GM23248 (cell line): ENCODE measurements at places on chromosomes 5 and 9. TPM values are rescaled to one million over a fixed set of nuclear protein-coding genes. Genes with fewer than 3 reads are reported as not detected.
A peak's percentile ranks its signal among the peaks of the same experiment; 100 is the strongest.

GRCh38 chr5:144060598-144060997, 109.9 kb downstream of the YIPF5 start:
- no peak overlapping the region for H3K4me3 ChIP-seq
- no peaks in the 10 kb centered on the region for H3K27me3 ChIP-seq
- H3K27ac ChIP-seq = no peak overlapping the region
- peaks cover 3% of the 10 kb centered on the region; the same call in 1 of the 2 replicates for H3K4me1 ChIP-seq
- no peaks in the 10 kb centered on the region for H3K36me3 ChIP-seq
- DNase-seq = peak; percentile 54

DNA sequence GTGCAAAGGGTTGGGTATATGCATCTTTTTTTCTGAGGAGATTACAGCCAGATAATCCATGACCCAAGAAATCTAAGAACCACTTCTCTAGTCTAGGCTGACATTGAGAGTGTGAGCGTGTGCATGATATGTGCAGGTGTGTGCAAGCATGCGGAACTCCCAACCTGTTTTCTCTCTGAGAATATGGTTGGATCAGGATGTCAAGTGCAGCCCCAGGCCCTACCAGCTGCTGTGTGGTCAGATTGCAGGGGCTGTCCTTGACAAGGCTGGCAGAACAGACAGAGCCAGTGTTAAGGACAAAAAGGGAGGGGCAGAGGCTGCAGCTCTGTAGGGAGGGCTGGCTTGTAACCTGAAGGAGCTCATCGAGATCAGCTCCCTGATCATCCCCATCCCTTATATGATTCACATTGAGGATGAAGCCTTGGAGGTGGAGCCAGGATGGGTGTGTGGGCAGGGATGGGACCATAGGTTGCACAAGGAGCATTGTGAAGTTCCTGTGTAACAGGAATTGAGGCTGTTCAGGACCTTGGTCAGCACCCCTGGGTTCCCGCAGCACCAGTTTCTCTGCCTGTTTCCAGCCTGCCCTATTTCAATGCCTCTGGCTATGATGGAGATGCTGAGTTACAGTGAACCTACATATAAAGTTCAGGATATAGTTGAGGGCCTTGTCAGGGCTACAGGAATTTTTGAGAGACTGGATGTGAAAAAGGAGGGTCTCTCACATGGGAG, 52.6 kb upstream of the ARAP3 start:
- H3K27me3 ChIP-seq = peaks cover 12% of the 10 kb centered on the region; the same call in 1 of the 2 replicates
- DNase-seq = peak; percentile 78
- no peaks in the 10 kb centered on the region for H3K36me3 ChIP-seq
- H3K27ac ChIP-seq = no peak overlapping the region

Gene CORO2A
- 0.86 and 1.5 TPM in 2 replicates for total RNA-seq

DNA sequence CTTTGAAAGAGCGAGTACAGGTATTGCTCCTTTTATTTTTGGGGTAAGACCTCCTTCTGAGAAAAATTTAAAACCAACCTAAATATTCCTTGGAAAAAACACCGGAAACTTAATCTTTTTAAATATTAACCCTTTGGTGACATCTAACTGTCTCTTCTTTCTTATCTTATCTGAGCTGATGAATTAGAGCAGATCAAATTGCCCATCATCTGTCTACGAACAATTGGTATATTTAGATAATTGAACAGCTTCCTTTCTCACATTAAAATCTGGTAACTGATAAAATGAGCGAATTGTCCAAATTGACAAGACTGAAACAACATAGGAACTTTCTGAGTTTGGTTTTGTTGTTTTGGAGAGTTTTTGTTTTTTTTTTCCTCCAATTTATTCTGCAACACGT, 2.0 kb downstream of the ISL1 start:
- peaks cover 88% of the 10 kb centered on the region for H3K27me3 ChIP-seq
- H3K4me1 ChIP-seq = no peaks in the 10 kb centered on the region
- no peak overlapping the region for H3K27ac ChIP-seq
- H3K36me3 ChIP-seq = no peaks in the 10 kb centered on the region
- no peak for DNase-seq

Gene LIFR
- total RNA-seq = 6.9 and 16.4 TPM in 2 replicates

Gene LNPEP
- total RNA-seq = 20.1 and 30.1 TPM in 2 replicates

Gene CDH18
- total RNA-seq = 0.22 TPM in 1 of 2 replicates, not detected in the other

DNA sequence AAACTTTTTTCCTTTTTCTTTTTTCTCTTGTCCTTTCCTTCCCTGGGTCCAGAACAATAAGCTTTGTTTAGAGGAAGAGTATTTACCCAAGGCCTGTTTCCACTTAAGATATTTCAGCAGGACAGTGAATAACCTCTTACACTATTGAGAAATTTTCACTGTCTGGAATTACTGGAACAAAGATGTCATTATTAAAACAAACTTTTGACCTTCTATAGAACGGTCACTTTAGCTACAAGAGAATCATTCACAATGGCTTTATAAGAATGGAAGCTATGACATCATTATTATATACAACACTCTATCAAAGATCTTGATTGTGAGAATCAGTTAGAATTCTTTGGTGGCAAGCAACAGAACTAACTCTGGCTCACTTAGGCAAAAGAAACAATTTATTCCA, 22.0 kb upstream of the ARHGAP26 start:
- H3K4me1 ChIP-seq = peaks cover 53% of the 10 kb centered on the region
- peak; percentile 73 for DNase-seq
- no peaks in the 10 kb centered on the region for H3K36me3 ChIP-seq
- H3K27ac ChIP-seq = peak overlapping the region; percentile 66

Gene SAXO1
- not detected in 2 replicates for total RNA-seq

DNA sequence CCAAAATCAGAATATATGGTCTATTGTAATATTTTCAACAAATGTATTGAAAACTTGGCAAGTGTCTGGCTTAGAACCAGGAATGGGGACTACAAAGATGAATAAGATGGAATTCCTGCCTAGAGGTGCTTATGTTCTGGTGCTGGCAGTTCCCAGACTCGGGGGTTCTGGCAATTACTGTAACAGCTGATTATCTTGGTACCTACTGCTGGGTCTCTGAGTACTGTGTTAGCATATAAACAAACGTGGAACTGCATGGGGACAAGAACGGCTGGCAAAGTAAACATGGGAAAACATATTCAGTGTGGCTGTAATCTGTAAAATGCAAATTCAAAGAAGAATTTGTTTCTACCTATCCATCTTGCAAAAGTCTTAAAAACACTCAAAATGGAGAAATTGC, 89.9 kb downstream of the SLC24A2 start:
- no peak overlapping the region for H3K4me3 ChIP-seq
- H3K27me3 ChIP-seq = no peaks in the 10 kb centered on the region
- no peaks in the 10 kb centered on the region for H3K4me1 ChIP-seq
- no peak for DNase-seq
- H3K36me3 ChIP-seq = no peaks in the 10 kb centered on the region
- H3K27ac ChIP-seq = no peak overlapping the region

- peak; percentile 59 for DNase-seq
- H3K27me3 ChIP-seq = no peaks in the 10 kb centered on the region
- H3K36me3 ChIP-seq = no peaks in the 10 kb centered on the region
- peaks cover 14% of the 10 kb centered on the region for H3K4me1 ChIP-seq
- no peak overlapping the region for H3K4me3 ChIP-seq
Observed at GRCh38 chr9:99345942-99346341, 123.9 kb downstream of the SEC61B start.

Gene ISL1
- not detected in 2 replicates for total RNA-seq

DNA sequence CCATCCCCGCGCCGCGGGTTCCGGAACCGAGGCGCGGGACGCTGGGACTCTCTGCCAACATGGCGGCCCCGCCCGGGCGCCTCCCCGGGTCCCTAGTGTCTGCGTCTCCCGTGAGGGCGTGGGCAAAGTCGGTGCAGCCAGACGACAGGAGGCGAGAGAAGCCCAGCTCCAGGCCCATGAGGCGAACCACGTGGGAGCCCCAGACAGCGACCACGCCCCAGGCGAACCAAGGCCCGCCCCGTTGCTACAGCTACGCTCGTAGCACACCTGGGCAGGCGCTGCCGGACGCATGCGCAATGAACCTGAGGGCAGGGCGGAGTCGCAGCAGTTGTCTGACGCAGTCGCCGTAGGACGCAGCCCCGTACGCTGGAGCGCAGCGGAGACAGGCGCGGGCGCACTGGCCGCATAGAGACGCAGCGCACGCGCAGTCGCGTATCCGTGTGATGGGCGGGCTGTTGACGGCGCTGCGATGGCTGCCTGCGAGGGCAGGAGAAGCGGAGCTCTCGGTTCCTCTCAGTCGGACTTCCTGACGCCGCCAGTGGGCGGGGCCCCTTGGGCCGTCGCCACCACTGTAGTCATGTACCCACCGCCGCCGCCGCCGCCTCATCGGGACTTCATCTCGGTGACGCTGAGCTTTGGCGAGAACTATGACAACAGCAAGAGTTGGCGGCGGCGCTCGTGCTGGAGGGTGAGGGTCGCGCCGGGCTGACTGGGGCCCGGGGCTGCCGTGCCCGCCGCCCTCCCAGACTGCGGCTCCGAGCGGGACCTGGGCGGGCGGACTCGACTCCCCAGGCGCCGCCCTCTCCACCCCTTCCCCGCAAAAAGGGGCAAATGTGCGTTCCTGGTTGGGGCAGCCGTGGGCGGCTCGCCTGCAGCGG, at the start of gene MAN1B1:
Gene MAN1B1 (plus strand): TSS at position 455 of the 878 bp plus-strand sequence. CDS start 15 bp downstream, at position 470.
- peaks cover 2% of the 10 kb centered on the region; the same call in 1 of the 2 replicates for H3K36me3 ChIP-seq
- peaks cover 34% of the 10 kb centered on the region for H3K4me1 ChIP-seq
- no peaks in the 10 kb centered on the region for H3K27me3 ChIP-seq
- peak; percentile 100 for DNase-seq
- H3K4me3 ChIP-seq = peak within 1 kb of the TSS; percentile 79
- H3K27ac ChIP-seq = peak within 1 kb of the TSS; percentile 88

Gene CAVIN4
- 1.7 and 1.9 TPM in 2 replicates for total RNA-seq

Gene BHMT2
- total RNA-seq = 4.4 and 15.9 TPM in 2 replicates

Gene HBEGF
- 7.5 and 9.5 TPM in 2 replicates for total RNA-seq

Gene ENTREP1
- 0.25 TPM in 1 of 2 replicates, not detected in the other for total RNA-seq

GRCh38 chr9:87531370-87532295, 34.0 kb downstream of the DAPK1 start:
- no peak overlapping the region for H3K27ac ChIP-seq
- no peak overlapping the region for H3K4me3 ChIP-seq
- no peak for DNase-seq
- no peaks in the 10 kb centered on the region for H3K36me3 ChIP-seq

- no peaks in the 10 kb centered on the region for H3K27me3 ChIP-seq
- H3K36me3 ChIP-seq = peaks cover 14% of the 10 kb centered on the region; the same call in 1 of the 2 replicates
- DNase-seq = peak; percentile 35
- H3K4me1 ChIP-seq = peaks cover 19% of the 10 kb centered on the region
Observed at GRCh38 chr5:44807269-44807668, 1.5 kb upstream of the MRPS30 start.

Gene MARCOL
- not detected in 2 replicates for total RNA-seq

- no peaks in the 10 kb centered on the region for H3K4me1 ChIP-seq
- H3K4me3 ChIP-seq = no peak overlapping the region
- DNase-seq = no peak
- H3K27ac ChIP-seq = no peak overlapping the region
Observed at GRCh38 chr5:33282696-33283095, 158.1 kb upstream of the TARS1 start.

Gene IFNA13
- not detected in 2 replicates for total RNA-seq

GRCh38 chr9:104836235-104836634, 72.3 kb downstream of the NIPSNAP3B start:
- no peaks in the 10 kb centered on the region for H3K27me3 ChIP-seq
- H3K36me3 ChIP-seq = no peaks in the 10 kb centered on the region
- peak overlapping the region; percentile 40 for H3K27ac ChIP-seq
- H3K4me3 ChIP-seq = no peak overlapping the region
- DNase-seq = peak; percentile 51
- peaks cover 28% of the 10 kb centered on the region for H3K4me1 ChIP-seq

Gene TUT7
- 16.5 and 24.4 TPM in 2 replicates for total RNA-seq

Gene NR5A1
- total RNA-seq = not detected in 2 replicates

DNA sequence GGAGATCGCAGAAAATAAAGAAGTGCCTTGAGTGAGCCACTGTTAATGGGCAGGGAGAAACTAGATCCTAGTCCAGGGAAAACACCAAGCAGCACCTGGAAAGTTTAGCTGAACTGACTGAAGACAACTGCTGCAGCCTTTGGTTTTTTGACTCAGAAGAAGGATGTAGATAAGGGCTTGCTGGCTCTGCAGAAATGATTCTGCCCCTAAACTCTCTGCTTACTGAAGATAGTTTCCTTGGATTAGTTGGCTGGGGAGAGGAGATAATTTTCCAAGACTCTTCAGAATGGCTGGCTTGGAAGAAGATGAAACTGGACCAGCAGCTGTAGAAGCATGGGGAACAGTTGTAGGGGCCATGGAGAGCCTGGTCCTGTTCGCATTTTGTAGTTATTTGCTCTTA, 471.8 kb downstream of the KDM4C start:
- H3K4me1 ChIP-seq = no peaks in the 10 kb centered on the region
- peaks cover 20% of the 10 kb centered on the region for H3K27me3 ChIP-seq
- H3K36me3 ChIP-seq = no peaks in the 10 kb centered on the region
- no peak overlapping the region for H3K4me3 ChIP-seq

Gene IFNA2
- not detected in 2 replicates for total RNA-seq

DNA sequence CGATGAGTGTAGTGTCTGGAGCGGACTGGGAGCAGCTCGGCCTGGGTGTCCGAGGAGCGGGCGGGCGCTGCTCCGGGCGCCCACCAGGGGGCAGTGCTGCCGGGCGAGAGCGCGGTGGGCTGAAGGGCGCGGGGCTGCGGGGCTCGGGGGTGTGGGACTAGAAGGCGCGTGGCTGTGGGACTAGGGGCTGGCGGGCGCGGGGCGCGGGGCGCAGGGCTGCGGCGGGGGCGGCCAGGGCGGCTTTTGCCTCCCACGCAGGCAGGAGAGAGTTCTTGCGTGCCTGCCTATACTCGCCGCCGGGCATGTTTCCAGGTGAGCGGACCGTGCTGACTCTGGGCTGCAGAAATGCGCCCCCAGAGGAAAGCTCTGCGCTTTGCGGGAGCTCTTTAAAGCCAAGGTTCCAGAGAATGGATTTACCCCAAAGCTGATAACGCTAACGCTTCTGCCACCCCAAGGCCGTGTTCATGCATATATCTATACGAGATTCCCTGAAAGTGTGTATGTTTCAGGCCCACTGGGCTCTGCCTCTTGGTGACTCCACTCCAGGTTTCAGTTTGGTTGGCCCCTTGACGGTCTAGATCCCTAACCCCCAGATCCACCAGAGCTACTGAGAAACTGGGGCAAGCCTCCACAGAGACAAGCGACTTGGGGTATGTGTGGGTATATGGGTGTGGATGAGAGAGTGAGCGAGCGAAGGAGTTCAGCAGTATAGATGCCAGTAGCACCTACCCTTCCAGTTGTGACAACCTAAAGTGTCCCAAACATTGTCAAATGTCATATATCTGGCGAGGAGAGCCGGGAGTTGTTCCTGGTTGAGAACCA, 56.2 kb downstream of the ACER2 start:
- no peaks in the 10 kb centered on the region for H3K4me1 ChIP-seq
- no peaks in the 10 kb centered on the region for H3K27me3 ChIP-seq
- H3K4me3 ChIP-seq = peak overlapping the region; percentile 70

DNA sequence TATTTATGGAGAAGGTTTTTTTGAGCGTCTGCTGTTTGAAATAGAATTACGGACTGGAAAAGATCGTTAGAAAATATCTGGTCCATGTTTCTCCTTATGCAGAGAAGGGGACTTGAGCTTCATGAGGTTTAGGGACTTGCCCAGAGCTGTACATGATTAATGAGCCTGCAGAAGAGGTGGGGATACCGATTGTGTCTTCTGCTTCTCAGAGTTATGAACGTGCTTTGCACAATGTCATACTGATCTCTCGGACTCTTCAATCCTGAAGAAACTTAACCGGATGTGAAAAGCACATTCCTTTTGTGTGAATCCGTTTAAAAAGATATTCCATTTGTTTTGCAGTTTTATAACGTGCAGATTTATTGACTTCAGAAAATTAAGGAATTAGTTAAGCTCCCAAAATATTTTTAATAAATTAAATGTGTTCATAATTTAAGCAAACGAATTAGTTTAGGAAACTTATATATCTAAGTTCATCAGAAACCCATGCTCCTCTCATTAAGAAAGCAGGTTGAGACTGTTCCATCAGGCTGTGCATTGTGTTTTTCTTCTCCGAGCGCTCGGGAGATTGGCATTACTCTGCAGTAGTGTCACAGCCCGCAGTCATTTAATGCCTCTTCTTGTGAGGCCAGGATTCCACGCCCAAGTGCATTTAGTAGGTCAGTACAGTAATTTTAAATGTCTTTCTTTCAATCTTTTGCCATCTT, 40.8 kb upstream of the MEF2C start:
- peak overlapping the region; percentile 64 for H3K4me3 ChIP-seq
- peaks cover 25% of the 10 kb centered on the region for H3K4me1 ChIP-seq
- H3K36me3 ChIP-seq = no peaks in the 10 kb centered on the region
- peak overlapping the region; percentile 19 for H3K27ac ChIP-seq
